ENCODE measurements at places on chromosomes 2 and 18.

- no peak overlapping the region for H3K27ac ChIP-seq
- DNase-seq: no peak
- H3K4me3 ChIP-seq: no peak overlapping the region
Measured at GRCh38 chr2:196225213-196225612, 53.8 kb upstream of the STK17B start.

GRCh38 chr2:170146784-170147183, 31.2 kb upstream of the MYO3B start:
- H3K36me3 ChIP-seq: no peaks in the 10 kb centered on the region
- peaks cover 9% of the 10 kb centered on the region for H3K4me1 ChIP-seq
- no peak for DNase-seq
- no peak overlapping the region for H3K27ac ChIP-seq

DNA sequence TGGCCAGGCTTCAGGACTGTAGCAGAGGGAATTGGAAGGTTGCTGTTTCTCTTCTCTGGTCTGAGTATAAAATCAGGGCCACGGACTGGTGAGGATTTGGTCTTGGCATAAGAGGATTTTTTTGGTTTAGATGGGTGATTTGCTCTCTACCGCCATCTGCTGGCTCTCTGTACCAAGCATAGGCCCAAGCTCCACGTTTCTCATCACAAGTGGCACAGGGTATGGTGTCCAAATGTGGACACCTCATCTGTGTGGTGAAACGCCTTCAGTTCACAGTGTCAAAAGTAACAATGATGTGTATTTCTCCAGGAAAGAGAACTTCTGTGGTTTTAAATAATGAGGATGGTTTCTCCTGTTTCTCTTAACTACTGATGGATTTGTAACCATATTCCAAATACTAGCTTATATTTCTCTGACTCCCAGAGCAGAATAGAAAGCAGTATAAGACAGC, 115.1 kb downstream of the EML6 start:
- no peak overlapping the region for H3K4me3 ChIP-seq
- H3K4me1 ChIP-seq: no peaks in the 10 kb centered on the region
- H3K27me3 ChIP-seq: no peaks in the 10 kb centered on the region
- peak; percentile 68 for DNase-seq
- H3K36me3 ChIP-seq: no peaks in the 10 kb centered on the region
- no peak overlapping the region for H3K27ac ChIP-seq

DNA sequence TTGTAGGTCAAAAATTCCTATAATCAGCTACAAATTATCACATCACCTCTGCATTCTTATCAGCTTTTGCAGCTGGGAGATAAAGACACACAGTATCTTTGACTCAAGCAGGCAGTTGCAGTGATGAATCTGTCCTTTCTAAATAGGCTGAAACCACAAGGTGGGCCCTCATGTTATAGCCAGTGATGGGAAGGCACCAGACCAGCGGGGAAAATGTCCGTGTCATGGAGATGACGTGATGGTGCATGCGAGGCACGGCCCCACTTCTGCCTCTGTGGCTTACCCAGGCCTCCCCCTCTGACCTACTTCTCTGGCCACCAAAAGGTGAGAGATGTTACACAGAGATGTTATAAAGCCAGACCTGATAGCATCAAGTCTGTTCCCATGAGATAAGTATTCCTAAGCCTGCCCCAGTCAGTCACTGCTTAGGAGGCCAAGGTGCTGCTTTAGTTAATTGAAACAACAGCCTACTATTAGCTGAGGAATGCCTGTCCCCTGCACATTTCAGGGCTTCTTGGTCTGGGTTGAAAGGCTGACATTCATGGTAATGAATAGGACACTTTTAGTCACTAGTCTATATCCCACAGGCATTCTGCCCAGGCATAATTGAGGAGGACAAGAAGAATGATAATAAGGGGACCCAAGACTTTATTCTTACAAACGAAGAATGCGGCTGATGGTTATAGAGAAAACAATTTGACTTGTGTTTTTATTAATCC, 327.9 kb downstream of the LPIN1 start:
- no peaks in the 10 kb centered on the region for H3K36me3 ChIP-seq
- H3K27me3 ChIP-seq: no peaks in the 10 kb centered on the region
- peak overlapping the region; percentile 4 for H3K27ac ChIP-seq
- H3K4me3 ChIP-seq: no peak overlapping the region
- DNase-seq: peak; percentile 96
- peaks cover 12% of the 10 kb centered on the region for H3K4me1 ChIP-seq

- no peak overlapping the region for H3K27ac ChIP-seq
- no peak overlapping the region for H3K4me3 ChIP-seq
- no peaks in the 10 kb centered on the region for H3K36me3 ChIP-seq
Measured at GRCh38 chr2:64836566-64836965, 152.6 kb upstream of the SLC1A4 start.

- H3K4me1 ChIP-seq: no peaks in the 10 kb centered on the region
- H3K36me3 ChIP-seq: no peaks in the 10 kb centered on the region
- DNase-seq: no peak
- no peaks in the 10 kb centered on the region for H3K27me3 ChIP-seq
- H3K4me3 ChIP-seq: no peak overlapping the region
Measured at GRCh38 chr18:5488844-5489243, 55.0 kb downstream of the EPB41L3 start.

Measured in mesendoderm (in vitro differentiated cells).